ENCODE measurements at places on chromosomes 2 and 18.

DNA sequence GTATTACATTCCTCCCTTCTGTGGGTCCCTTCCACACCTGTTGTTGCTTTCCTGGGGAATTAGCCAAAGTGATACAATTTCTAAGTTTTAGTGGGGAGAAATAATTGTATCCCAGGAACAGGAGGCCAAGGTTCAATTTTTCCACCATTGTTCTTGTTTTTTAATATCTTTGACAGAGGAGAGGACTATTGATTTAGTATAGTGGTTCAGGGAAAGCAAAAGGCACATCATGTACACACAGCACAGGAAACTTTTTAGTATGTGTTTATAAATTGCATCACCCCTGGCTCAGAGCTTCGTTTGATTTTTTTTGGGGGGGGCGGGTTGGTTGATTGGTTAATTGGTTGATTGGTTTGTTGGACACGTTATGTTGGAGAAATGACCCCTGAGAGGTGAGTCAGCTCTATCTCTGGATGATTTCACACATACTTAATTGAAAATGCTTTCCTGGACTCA lies 431.6 kb downstream of the PID1 start:
- DNase-seq = no peak

DNA sequence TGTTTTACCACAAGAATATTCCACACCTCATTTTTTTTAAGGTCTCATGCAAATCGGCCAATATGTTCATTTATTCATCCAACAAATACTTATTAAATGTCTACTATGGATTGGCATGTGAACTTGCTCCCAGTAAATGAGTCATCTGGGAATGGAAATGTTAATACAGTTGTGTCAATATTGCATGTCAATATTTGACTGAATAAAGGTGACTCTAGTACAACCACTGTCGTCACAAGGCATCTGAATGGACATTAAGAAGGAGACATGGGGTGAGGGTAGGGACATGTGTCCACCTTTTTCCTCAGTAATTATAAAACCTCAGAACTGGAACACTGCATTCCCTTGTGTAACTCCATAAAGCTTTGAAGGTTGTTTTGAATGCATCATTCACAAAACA lies 365.4 kb downstream of the ADCYAP1 start:
- no peak for DNase-seq

DNA sequence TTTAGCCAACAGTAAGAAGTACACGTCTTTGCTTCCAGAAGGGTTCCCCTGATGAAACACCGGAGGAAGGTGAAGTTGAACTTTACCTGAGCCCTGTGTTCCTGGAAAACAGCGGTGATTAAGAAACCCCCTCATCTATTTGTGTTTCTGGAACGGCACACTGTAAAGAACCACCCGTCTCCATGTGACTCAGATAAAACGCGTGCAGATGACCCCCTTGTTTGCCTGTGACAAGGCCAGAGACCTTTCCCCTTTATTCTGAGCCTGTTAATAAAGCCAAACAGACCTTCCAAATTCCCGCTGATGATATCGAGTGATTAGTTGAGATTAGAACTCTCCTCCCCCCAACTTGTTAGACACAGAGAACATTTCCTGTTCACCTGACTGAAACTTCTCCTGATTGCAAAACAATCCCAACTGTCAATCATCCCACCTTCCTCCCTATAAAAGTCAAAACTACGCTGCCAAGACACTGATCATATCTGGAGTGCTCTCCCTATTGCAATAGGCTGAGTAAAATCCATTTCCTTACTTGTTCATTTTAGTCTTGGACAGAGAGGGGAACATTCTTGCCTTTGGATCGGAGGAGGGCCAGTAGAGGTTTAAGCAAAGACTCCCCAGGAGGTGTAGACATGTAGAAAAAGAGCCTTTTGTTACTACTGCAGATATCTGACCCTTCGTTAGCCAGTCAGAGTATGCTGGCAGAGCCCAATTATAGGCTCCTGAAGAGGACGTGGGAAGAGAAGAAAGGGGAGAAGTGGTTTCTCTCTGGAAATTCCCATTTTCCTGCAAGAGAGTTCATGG lies 914 bp upstream of the IWS1 start:
- DNase-seq = no peak

- no peak for DNase-seq
Measured at GRCh38 chr2:112724591-112725525, 4.0 kb downstream of the NT5DC4 start.

GRCh38 chr2:239266779-239267287 lies 134.0 kb downstream of the HDAC4 start:
- DNase-seq = no peak

- DNase-seq = no peak
Measured at GRCh38 chr2:234669621-234670020, 172.7 kb upstream of the ARL4C start.

DNA sequence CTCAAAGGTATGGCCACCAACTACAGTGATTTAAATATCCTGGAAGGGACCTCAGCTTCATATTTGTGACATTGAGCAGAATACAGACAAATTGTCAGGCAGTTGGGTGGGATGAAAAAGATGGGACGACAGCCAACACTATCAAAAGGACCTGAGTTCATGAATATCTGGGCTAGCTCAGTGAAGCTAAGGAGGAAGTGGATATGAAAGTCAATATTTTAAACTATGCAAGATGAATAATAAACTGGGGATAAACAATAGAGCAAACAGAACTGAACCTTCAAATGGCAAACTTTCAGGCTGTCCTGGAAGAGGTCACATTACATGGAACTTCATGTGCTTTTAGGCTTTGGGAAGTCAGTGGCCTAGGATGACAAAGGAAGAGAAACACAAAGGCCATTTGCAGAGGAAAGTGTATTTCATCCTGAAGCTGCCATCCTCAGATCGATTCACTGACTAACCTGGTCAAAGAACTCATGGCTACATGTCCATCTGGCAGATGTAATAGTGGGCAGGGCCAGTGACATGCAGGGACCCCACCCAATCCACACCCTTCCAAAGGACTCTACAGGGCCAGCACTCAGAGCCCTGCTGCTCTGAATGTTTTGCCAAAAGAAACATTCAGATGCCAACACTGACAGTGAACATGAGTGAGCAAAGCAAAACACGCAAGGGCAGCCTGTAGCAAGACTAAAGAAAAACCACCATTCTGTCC lies 175.7 kb downstream of the ETAA1 start:
- DNase-seq = no peak

DNA sequence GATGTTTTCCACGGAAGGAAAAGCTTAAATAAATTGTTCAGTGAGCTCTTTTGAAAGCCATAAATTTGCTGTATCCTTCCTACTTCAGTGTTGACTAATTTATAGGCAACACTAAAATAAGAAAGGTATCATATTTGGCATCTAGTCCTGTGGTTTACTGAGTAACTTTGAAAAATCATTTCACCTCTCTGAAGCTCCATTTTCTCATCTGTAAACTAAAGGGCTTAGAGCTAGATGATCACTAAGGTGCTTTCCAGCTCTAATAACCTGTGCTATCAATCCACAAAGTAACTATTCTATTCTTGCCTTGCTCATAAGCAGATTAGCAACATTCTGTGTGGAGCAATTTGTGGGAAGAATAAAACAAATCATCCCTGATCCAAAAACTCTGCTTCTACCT lies 3.6 kb upstream of the MYOM1 start:
- DNase-seq = no peak

GRCh38 chr2:10242451-10242850 lies 60.3 kb upstream of the HPCAL1 start:
- DNase-seq = no peak

DNA sequence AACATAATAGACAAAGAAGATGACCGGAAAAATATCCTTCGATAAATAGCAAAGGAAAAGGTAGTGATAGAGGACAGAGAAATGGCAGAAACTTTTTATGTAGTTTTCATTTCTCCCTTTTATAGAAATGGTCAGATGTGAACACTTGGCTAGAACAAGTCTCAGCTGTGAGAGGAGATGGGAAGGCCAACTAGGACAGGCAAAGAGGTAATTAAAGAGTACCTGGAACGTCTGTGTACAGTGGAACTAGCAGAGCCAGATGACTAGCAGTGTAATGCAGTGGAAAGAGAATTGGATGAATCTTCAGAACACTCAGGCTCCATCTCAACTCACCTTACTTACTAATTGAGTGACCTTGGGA lies 69.2 kb downstream of the NABP1 start:
- DNase-seq = no peak

GRCh38 chr2:219027511-219028055 lies 13.7 kb downstream of the CFAP65 start:
- no peak for DNase-seq

GRCh38 chr2:239912171-239912937 lies 112.8 kb downstream of the NDUFA10 start:
- no peak for DNase-seq

DNA sequence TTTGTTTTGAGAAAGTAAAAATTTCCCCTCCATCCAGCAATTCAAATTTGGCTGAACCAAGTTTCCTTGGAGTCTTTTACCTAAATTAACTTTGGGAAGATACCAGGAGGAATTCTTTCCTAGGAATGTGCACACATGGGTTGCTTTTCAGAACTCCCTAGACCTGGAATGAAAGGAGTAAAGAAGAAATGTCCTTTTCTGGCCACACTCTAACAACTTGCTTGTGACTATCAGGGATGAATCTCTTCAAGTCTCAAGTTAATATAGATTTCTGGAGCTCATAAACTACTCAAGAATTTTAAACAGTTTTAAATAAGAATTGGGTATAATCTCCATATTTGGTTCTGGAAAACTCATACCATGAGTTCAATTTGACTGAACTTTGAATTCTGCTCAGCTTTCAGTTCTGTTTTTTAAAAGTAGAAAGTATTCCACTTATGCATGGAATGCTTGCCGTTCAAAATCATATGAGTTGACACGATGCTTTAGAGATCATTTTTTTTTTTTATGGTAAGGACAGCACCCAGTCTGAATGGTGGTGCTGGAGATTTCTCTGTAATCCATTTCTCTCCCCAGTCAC lies 7.7 kb downstream of the RASGRP3 start:
- DNase-seq = no peak

DNA sequence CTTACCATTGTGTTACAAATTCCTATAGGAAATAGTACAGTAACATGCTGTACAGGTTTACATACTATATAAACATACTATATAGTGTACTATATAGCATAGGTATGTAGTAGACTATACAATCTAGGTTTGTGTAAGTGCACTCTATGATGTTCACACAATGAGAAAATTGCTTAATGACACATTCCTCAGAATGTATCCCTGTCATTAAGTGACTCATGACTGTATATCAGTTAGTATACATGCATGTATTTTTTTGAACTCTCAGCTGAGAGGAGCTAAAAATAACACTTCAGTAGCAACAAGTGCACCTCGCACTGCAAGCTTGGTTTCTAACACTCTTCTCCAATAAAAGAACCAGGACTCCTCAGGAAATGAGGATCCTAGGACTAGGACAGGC lies 19.5 kb upstream of the ASXL3 start:
- no peak for DNase-seq

DNA sequence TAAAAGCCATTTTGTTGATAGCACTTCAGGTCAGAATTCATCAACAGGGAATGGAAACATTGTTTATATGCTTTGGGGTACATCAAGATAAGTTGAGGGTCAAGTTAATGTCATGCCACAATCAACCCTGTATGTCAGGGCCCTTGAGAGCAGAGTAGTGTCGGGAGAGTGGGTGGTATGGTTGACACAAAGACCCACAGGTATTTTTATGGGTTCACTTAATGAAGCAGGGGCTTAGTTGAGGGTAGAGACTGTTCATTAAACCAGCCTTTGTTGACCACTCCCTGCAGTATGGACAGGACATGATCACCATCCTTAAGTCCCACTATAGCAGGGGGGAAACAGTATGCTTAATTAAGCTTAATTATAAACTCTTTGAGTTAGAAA lies 5.7 kb downstream of the RPL37A start:
- no peak for DNase-seq

GRCh38 chr2:9761577-9761976 lies 81.7 kb upstream of the TAF1B start:
- no peak for DNase-seq
